ENCODE measurements at places on chromosomes 2 and 18. TPM values are rescaled to one million over a fixed set of nuclear protein-coding genes. Genes with fewer than 3 reads are reported as not detected.

DNA sequence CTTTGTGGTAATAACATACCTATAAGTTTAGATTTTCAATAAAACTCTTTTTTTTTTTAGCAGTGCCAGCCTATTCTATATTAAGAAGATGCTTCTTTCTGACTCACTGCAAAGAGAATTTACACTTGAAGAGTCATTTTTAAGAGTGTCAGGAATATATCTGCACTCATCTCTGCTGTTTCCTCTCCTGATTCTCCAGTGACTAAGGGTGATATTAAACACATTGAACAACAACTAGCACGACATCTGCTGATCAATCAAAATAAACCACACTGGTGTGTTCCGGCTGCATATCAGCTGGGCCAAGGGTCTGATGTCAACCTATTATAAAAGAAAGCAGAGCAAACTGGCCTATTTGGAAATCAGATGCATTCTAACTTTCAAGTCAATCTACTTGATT is 15.0 kb downstream of the RAB27B start:
- DNase-seq, result no peak

GRCh38 chr2:106565599-106565998 is 78.4 kb downstream of the CD8B2 start:
- no peak for DNase-seq

DNA sequence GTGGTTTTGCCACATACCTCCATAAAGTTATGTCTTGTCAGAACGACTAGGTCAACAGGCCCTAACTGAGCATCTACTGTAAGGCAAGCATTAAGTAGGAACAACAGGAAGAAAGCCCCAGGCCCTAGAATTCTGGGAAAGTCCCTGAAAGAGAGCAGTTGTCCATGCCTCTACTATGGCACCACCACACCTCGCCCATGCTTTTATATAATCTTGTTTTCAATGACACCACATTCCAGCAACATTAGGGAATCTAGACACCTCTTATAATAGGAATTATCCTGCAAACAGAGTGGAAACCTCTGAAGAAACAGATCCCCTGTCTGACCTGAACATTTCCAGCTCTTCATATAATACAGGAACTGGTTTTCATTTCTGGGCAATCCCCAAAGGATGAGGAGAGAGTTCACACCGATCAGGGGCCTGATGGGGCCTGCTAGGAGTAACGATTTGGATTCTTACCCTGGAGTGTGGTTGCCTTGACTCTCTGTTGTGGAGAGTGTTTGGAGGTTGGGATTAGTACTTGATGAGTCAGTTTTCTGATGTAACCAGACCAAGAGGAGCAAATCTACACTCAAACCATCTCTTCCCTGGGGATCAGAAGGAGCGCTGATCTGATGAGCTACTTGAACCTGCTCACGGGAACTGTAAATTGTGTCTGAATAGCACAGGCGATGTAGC is 31.9 kb upstream of the CEP68 start:
- no peak for DNase-seq

GRCh38 chr2:177284531-177284930 is 20.0 kb upstream of the NFE2L2 start:
- DNase-seq, result no peak

COL3A1 gene
- total RNA-seq, result 371 TPM

UPP2 gene
- total RNA-seq, result not detected

Measured in mucosa of gallbladder (tissue), 1 donor.